ENCODE measurements at places on chromosomes 12 and 14.

GRCh38 chr12:45298721-45299692 lies 83.1 kb downstream of the ANO6 start:
- no peak for DNase-seq

- DNase-seq: no peak
These were observed 4.5 kb downstream of the MIPOL1 start for GRCh38 chr14:37202265-37202664.

DNA sequence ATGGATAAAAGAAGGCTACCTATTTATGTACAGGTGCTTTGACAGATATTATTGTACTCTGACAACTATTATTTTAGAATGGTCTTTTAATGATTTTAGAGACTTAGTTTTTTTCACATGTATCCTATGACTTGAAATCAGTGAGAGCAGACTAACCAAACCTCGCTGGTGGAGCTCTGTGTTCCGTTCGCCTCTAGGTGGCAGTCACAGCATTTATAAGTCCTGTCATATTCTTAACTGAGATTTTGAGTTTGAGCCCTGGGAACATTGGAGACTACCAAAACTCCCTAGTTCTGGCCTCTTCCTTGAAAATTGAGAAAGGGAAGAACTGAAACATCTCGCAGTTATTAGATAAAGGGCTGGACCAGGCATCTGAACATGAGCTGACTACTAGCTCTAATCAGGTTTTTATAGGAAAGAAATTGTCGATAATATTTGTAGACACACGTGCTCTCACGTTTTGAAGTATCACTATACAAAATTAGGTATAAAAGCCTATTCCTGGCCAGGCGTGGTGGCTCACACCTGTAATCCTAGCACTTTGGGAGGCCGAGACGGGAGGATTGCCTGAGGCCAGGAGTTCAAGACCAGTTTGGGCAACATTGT lies 48.3 kb downstream of the TTLL5 start:
- peak; percentile 5 for DNase-seq

GRCh38 chr12:21894792-21895595 lies 46.2 kb downstream of the ABCC9 start:
- DNase-seq: no peak

GRCh38 chr14:72261068-72261467 lies 328.8 kb downstream of the RGS6 start:
- DNase-seq: no peak

GRCh38 chr12:105741786-105742566 lies 396.8 kb downstream of the NUAK1 start:
- no peak for DNase-seq

DNA sequence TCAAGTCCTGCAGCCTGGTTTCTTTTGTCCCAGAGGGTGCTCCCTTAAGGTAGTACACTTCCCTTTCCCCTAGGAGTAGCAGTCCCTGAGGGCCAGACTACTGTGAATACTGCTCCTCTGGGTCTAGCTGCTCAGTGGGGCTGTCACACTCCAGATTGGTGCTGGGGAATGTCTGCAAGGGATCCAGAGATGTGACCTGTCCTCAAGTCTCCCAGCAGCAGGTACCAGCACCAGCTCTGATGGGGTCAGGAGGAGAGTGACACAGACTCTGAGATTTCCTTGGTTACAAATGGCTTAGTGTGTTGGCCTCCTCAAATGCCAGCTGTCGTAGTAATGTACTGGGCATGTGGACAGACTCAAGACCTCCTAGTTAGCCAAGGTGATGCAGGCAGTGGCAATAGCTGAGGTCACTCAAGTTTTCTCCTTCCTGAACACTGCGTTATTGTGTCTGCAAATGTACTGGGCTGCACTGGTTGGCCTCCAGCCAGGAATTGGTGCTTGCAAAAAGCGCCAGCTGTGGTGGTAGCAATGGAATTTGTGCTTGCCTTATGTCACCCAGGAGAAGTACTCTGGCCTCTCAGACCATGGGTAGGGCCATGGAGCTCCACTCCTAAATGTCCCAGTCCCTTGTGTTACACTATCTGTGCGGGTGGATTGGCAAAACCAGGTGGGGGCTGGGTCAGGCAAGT lies 36.4 kb upstream of the AEBP2 start:
- DNase-seq: no peak

DNA sequence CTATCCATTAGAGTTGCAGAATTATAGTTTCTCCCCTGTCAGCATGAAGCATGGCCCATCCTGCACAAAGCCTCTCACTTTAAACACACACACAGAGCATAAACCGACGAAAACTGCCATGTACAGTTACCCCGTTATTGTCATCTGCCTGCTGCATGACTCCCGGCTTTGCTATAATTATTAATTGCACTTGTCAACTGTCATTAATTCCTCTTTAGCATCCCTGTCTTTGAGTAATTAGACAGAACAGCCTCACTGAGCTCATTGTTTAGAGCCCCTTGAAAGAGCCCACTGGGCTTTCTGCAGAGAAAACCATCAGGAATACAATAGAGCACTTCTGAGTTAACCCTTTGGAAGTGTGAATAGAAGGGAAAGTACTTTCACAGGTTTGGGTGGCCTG lies 307.2 kb upstream of the SOX5 start:
- DNase-seq: no peak

- DNase-seq: no peak
These were observed 22.4 kb upstream of the CD9 start for GRCh38 chr12:6177642-6178358.

Data from effector memory CD4-positive, alpha-beta T cell (primary cell).